ENCODE measurements at places on chromosomes 12 and 14. TPM values are rescaled to one million over a fixed set of nuclear protein-coding genes. Genes with fewer than 3 reads are reported as not detected.

DNA sequence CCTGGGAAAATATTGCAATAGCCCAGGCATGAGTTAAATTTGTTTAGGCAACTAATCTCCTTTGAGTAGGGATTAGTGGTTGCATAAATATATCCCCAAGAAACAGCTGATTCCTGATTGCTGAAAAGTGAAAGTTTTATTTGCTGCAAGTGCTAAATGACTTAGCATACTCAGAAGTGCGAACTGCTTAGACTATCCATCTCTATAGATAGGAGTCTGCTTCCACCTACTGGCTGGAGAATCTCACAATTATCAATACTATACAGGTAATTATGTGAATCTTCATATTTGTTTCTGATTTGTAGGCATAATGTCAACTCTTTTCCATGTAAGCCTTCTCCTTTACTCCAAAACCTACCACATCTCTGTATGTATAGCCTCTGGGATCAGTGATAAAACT is 12.0 kb upstream of the SLCO1B3 start:
- no peak for DNase-seq

- DNase-seq = peak; percentile 17
Measured at GRCh38 chr14:92386637-92387036, 63.7 kb downstream of the SLC24A4 start.

DNA sequence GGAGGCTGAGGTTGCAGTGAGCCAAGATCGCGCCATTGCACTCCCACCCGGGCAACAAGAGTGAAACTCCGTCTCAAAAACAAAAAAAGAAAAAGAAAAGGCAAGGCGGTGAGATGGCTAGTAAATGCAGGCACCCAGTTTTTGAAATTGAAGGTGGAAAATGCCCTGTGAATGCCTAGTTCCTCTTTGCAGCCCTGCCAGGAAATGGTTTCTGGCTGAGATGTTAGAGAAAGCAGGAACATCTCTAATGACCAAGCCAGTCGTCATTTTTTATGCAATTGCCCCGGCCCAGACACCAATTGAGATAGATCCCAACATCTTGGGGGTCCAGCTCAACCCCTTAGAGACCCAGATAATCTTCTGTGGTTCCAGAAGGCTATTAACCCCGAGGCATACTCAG is 17.0 kb downstream of the SLC8A3 start:
- DNase-seq = no peak

GRCh38 chr14:57461777-57462320 is 31.8 kb downstream of the CCDC198 start:
- no peak for DNase-seq

The DAO gene
- total RNA-seq = 0.41 TPM

DNA sequence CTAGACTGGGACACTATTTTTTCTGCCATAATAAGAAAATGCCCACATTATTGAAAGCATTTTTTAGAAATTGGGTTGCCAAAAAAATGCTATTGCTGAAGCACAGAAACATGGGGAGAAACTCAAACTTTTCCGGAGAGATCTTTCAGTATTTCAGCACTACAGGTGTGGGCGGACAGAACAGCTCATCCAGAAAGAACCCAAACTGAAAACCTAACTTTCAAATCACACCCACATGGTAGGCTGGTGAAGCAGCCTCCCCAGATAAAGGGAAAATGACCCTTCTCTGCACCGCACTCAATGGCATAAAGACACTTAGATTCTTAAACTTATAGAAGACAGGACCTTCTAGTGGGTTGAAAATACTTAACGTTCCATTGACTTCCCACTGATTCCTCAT is 62.3 kb upstream of the TMPO start:
- DNase-seq = no peak

GRCh38 chr12:29402437-29402836 is 21.5 kb upstream of the ERGIC2 start:
- no peak for DNase-seq

- DNase-seq = no peak
Measured at GRCh38 chr12:48602192-48602989, 32.5 kb upstream of the LALBA start.

- DNase-seq = no peak
Measured at GRCh38 chr14:26870096-26870495, 272.3 kb upstream of the NOVA1 start.

The IL23A gene
- total RNA-seq = 0.88 TPM

- DNase-seq = no peak
Measured at GRCh38 chr12:11705010-11705409, 55.5 kb downstream of the ETV6 start.

GRCh38 chr14:32200368-32201192 is 1.3 kb upstream of the RNU6-7 start:
- DNase-seq = no peak

- no peak for DNase-seq
Measured at GRCh38 chr12:89936631-89937030, 228.0 kb upstream of the ATP2B1 start.

GRCh38 chr12:70264067-70264867 is 21.0 kb downstream of the CNOT2 start:
- DNase-seq = no peak

GRCh38 chr14:33555710-33556350 is 395.0 kb downstream of the EGLN3 start:
- DNase-seq = no peak

GRCh38 chr14:35341751-35342488 is 49.7 kb downstream of the PSMA6 start:
- DNase-seq = no peak

The ANO4 gene
- 2.9 TPM for total RNA-seq

GRCh38 chr12:67702136-67702535 is 53.6 kb downstream of the DYRK2 start:
- no peak for DNase-seq

DNA sequence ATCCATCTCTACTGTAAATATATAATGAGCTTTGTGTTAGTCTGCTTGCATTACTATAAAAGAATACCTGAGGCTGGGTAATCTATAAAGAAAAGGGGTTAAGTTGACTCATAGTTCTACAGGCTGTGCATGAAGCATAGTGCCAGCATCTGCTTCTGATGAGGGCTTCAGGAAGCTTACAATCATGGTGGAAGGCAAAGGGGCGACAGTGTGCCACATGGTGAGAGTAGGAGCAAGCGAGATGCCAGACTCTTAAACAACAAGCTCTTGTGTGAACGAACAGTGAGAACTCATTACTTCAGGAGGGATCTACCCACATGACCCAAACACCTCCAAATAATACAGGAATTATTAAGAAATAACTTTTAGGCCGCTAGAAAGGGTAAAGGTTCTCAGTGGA is 28.1 kb downstream of the APOBEC1 start:
- no peak for DNase-seq

All from kidney (tissue), 22 donors.